ENCODE measurements at places on chromosomes 2 and 18. TPM values are rescaled to one million over a fixed set of nuclear protein-coding genes. Genes with fewer than 3 reads are reported as not detected.

Gene DYNAP
- not detected for total RNA-seq

Gene SIX3
- total RNA-seq: under 0.01 TPM

Gene PRSS56
- not detected for total RNA-seq

Gene SCN2A
- total RNA-seq: 4.1 TPM

Gene FOXD4L1
- 0.12 TPM for total RNA-seq

Gene DSG2
- 22.2 TPM for total RNA-seq

Gene WNT6
- not detected for total RNA-seq

Gene ACADL
- 0.11 TPM for total RNA-seq

Gene OTX1
- total RNA-seq: not detected

Gene REG3G
- total RNA-seq: not detected

Gene NEB
- total RNA-seq: 0.12 TPM

Gene HMSD
- 0.25 TPM for total RNA-seq

Gene PIEZO2
- total RNA-seq: 0.12 TPM

Gene C2orf15
- total RNA-seq: not detected

Gene ANKRD29
- 2.3 TPM for total RNA-seq

Gene NBEAL1
- 66.0 TPM for total RNA-seq

Gene AFF3
- 3.1 TPM for total RNA-seq

Gene BAZ2B
- total RNA-seq: 46.9 TPM

Data from uterine smooth muscle cell (primary cell).